Activated CD8-positive, alpha-beta memory T cell treated with anti-CD3 and anti-CD28 coated beads for 1 hour (primary cell): ENCODE measurements at places on chromosomes 16 and 17.

GRCh38 chr16:57159447-57159846 lies 26.4 kb downstream of the PSME3IP1 start:
- DNase-seq: no peak

- DNase-seq: no peak
Measured at GRCh38 chr16:59048876-59049275, 314.8 kb upstream of the GOT2 start.

GRCh38 chr16:49679095-49679494 lies 176.8 kb downstream of the ZNF423 start:
- no peak for DNase-seq

GRCh38 chr16:89048090-89048725 lies 45.4 kb upstream of the ACSF3 start:
- DNase-seq: no peak

DNA sequence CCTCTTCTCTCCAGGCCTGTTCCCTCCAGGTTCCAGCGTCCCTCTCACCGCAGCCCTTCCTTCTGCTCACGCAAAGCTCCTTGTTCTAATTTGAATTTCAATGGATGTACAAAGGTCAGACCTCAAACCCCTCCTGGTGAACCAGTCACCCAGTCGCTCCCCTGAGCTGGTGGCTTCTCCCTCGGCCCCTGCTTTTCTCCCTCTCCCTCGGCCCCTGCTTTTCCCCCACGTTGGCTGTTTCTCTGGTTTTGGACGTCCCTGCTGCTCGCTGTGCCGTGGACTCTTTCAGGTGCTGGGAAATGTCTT lies 8.6 kb upstream of the MSLN start:
- DNase-seq: no peak

GRCh38 chr16:70579248-70579647 lies 55.6 kb downstream of the SF3B3 start:
- DNase-seq: no peak

DNA sequence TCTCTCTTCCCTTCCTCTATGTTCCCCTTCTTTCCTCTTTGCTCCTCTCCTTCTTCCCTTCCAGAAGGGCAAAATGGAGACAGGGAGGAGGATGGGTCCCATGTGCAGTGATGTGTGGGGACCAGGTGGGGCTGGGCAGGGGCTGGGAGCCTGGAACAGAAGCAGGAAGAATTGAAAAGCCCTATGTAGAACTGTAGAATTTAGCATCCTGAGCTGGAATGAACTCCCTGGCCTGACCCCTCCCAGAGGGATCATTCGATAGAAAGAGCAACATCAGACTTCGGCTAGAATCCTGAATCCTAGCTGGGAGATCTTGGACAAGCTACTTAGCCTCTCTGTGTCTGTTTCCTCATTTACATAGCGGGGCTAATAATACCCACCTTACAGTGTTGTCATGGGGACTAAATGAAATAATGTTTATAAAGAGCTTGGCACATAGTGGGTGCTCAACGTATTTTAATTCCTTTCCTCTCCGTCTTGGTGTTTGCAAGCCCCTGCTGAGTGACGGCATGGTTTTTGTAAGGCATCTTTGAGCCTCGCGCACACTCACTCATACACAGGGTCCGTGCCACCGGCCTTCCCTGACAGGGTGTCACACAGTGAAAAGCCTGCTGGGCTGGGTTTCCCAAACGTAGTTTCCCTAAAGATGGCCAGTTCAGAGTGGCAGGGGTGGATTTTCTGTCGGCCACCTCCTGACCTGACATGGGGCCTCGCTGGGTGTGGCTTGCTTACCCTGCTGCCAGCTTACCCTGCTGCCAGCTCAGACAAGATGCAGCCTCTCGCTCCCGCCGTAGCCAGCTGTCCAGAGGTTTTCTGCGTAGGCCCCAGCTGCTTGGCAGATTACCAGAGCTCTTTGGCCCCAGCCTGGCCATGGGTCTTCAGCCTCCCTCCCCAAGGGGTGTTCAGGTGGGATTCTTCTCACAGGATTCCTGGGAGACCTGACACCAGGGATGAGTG lies 6.1 kb upstream of the ARHGAP23 start:
- no peak for DNase-seq

- no peak for DNase-seq
Measured at GRCh38 chr17:6457688-6458459, 13.6 kb downstream of the PIMREG start.

DNA sequence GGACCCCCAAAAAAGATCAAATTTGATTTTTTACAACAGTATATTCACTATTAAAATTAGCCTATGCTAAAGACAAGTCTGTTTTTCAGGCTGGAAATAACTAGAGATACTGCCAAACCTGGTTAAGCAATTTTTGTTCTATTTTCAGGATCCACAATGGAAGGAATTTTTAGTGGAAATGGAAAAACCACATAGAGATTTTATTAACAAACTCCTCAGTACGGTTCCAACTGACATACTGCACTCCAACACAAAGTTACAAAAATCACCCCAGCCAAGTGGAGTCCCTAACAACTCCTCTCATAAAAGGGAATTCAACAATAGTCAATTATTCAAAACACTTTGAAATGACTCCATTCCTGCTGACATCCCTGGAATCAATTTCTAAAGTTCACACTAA lies 101.6 kb upstream of the TOB1 start:
- DNase-seq: no peak

DNA sequence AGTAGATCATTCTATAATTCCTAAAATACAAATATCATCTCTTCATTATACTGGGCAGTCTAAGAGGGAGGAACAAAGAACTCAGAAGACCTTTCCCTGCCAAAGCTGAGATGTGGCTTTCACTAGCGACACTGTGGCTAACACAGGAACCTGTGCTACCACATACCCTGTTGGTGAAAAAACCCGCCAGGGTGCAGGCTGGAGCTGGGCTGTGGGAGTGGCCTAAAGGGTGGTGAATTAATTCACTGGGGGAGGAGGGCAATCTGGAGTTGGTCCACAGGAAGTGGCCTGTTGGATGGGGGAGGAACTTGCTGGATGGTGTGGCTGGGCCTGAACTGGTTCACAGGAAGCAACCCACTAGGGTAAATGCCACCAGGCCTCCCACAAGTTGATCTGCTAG lies 7.4 kb downstream of the ZNF594 start:
- DNase-seq: no peak

- no peak for DNase-seq
Measured at GRCh38 chr17:8803531-8804420, 4.6 kb upstream of the MFSD6L start.

GRCh38 chr16:3770530-3770929 lies 53.2 kb upstream of the TRAP1 start:
- DNase-seq: no peak

- DNase-seq: no peak
Measured at GRCh38 chr17:14871921-14872320, 393.2 kb downstream of the PMP22 start.

DNA sequence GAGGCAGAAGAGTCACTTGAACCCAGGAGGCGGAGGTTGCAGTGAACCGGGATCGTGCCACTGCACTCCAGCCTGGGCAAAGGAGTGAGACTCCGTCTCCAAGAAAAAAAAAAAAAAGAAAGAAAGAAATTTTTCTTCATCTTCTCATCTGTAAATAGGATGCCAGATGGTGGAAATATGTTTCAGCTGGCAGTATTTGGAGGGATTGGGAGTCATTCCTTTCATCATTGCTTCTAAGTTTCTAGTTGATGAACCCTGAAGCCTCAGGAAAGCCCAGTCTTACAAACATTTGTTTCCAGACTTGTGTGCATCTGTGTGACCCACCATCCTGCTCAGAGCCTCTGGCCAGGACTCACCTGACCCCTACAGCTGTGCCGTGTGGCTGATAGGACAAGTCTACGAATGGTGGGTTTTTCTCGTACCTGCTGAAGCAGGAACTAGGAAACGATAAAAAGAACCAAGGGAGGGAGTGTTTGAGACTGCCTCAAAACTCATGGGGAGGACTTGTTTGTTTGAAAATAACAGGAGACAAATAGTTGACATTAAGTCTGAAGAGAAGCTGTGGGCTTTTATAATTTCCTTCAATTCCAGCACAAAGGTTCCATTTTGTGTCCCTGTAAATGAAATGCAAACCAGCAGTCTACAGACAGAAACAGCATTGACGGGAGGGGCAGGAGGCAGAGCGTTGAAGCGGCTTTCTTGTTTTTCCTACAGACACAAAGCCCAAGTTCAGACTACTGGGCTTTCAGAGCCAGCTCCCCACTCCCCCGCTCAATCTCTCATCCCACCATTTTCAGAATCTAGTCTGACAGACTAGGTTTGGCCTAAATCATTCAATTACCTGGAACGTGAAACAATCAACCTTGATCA lies 24.9 kb downstream of the CDRT4 start:
- DNase-seq: no peak

DNA sequence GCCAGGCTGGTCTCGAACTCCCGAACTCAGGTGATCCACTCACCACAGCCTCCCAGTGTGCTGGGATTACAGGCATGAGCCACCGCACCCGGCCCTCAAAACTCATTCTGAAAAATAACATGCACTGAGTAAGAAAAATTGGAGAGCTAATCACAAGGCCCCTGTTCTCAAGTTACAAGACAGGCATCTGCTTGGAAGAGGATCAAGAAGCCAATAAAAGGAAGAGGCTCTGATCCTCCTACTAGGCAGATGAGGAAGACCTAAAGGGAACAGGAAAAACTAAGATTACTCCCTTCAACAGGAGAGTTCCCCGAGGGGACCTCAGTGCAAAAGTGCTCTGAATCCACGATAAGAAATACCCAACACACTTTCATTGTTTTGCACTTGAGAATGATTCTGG lies 18.4 kb downstream of the BLMH start:
- no peak for DNase-seq

- DNase-seq: no peak
Measured at GRCh38 chr17:34252095-34252443, 3.0 kb upstream of the CCL2 start.

DNA sequence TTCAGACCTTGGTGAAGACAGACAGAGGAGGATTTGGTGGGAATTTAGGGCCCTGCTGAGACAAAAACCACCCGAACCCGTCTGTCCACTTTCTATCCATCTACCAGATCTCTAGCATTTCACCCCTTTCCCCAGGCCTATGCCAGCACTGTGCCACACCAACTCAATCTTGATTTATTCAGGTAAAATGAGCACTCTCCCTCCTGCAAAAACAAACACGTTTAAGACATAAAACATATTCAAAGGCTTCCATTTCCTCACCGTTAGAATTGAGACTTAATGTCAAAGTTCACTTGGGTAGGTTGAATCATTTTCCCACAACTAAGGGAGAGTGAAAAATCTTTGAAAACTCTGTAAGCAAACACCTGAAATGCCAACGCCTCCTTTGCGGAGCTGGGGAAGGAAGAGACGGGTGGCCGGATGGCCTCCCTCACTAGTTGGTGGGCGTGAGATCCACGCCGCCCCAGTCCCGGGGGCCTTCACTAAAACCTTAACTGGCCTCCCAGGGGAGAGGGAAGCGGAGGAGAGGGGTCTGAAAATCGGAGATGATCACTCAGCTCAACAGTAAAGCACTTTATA lies 862 bp downstream of the DCAKD start:
- DNase-seq: peak; percentile 10

GRCh38 chr16:87761060-87761459 lies 4.7 kb downstream of the KLHDC4 start:
- no peak for DNase-seq

DNA sequence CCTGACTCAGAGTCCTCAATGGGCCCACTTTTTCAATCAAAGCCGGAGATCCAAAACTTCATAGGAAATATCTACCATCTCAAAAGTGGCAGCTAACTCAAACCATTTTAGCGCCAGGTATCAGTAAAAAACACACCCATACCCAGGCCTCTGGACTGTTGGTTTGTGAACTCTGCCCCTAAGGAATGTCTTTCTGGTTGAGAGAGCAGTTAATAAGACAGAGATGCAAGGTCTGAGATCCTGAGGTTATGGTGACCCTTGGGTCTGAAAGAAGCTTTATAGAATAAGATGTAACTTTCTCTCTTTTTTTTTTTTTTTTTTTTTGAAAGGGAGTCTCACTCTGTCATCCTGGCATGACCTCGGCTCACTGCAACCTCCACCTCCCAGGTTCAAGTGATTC lies 350.5 kb downstream of the SOX9 start:
- no peak for DNase-seq

DNA sequence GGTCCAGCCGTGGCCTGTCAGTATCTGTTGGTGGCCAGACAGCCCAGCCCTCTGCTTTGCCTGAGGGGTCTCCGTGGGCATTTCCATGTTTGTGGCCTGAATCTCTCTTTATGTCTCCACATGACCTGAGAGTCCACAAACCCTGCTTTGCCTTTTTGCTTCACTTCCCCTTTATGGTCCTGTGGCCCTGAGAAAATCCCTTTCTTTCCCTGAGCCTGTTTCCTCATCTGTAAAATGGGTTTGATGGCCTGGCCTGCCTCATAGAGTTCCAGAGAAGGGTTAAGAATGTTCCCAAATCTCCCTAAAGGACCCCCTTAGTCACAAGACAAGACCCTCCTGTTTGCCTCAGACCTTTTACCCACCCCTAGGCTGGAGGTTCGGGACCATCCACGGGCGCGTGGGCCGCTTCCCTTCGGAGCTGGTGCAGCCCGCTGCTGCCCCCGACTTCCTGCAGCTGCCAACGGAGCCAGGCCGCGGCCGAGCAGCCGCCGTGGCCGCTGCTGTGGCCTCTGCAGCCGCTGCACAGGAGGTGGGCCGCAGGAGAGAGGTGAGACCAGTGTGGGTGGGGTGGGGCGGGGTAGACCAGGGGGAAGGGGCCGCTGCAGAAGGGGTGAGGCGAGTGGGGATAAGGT lies 26.2 kb upstream of the ALKBH5 start:
- DNase-seq: no peak

- no peak for DNase-seq
Measured at GRCh38 chr17:57993471-57994365, 5.7 kb upstream of the VEZF1 start.

- DNase-seq: no peak
Measured at GRCh38 chr16:85370881-85371651, 242.1 kb upstream of the GSE1 start.

GRCh38 chr17:47315451-47316266 lies 8.1 kb upstream of the EFCAB13 start:
- DNase-seq: no peak

DNA sequence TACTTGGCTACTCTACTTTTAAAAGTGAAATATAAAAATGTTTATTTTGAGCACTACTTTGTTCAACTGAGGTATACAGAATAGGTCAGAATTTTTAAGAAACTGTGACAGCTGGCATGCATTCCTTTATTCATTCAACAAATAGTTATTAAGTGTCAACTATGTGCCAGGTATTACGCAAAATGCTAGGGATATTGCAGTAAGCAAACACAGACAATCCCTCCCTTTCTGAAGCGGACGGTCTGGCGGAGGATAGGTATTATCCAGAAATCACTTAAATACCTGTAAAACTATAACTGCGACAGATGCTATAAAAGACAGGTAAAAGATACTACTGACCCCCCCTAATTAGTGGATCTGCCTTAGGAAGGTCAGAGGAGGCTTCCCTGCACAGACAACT lies 26.1 kb downstream of the METTL16 start:
- no peak for DNase-seq
